HFFc6 (cell line): ENCODE measurements at places on chromosomes 4 and X. TPM values are rescaled to one million over a fixed set of nuclear protein-coding genes. Genes with fewer than 3 reads are reported as not detected.

JAKMIP1 gene
- not detected in 3 replicates for total RNA-seq

MAGEE1 gene
- total RNA-seq = 3.2 to 3.9 TPM (median 3.2 TPM) in 3 replicates

FAM241A gene
- total RNA-seq = 0.50 to 0.83 TPM (median 0.69 TPM) in 3 replicates

CXCR3 gene
- not detected in 3 replicates for total RNA-seq

EPGN gene
- total RNA-seq = 2.8 TPM in 1 of 2 replicates, not detected in the other

RPA4 gene
- total RNA-seq = 0.31 TPM in 1 of 3 replicates, not detected in the others

TRIM75 gene
- not detected in 3 replicates for total RNA-seq

ELF2 gene
- total RNA-seq = 18.8 to 23.3 TPM (median 19.8 TPM) in 3 replicates

SOX3 gene
- not detected in 3 replicates for total RNA-seq

COX7B gene
- 232 to 245 TPM (median 236 TPM) in 3 replicates for total RNA-seq
